Caco-2 (cell line): ENCODE measurements at places on chromosomes 5 and 9. TPM values are rescaled to one million over a fixed set of nuclear protein-coding genes. Genes with fewer than 3 reads are reported as not detected.

Gene PCDHA11
- not detected in 2 replicates for total RNA-seq

Gene SURF2
- total RNA-seq = 32.3 and 34.4 TPM in 2 replicates

Gene RNF208
- total RNA-seq = 6.3 and 6.5 TPM in 2 replicates

Gene C5orf63
- 7.6 and 10.5 TPM in 2 replicates for total RNA-seq

Gene CCDC192
- not detected in 2 replicates for total RNA-seq

Gene SPAG8
- total RNA-seq = 0.19 and 0.29 TPM in 2 replicates

Gene NTNG2
- not detected in 2 replicates for total RNA-seq

Gene PCDHA9
- not detected in 2 replicates for total RNA-seq

Gene SPACA9
- 0.64 and 0.74 TPM in 2 replicates for total RNA-seq

Gene HK3
- 0.29 and 0.97 TPM in 2 replicates for total RNA-seq

Gene LRRC19
- total RNA-seq = not detected in 2 replicates

Gene TMEM171
- 0.86 and 1.2 TPM in 2 replicates for total RNA-seq

Gene GGTA1
- total RNA-seq = not detected in 2 replicates

Gene OR1J2
- not detected in 2 replicates for total RNA-seq

Gene PHF19
- total RNA-seq = 75.9 and 76.3 TPM in 2 replicates

Gene PCDHB1
- total RNA-seq = not detected in 2 replicates

Gene PCDHB3
- total RNA-seq = not detected in 2 replicates

Gene GPR150
- total RNA-seq = 0.21 and 0.27 TPM in 2 replicates

Gene C9orf50
- not detected in 2 replicates for total RNA-seq

Gene DENND4C
- total RNA-seq = 40.1 and 46.9 TPM in 2 replicates

Gene CRHBP
- total RNA-seq = not detected in 2 replicates

Gene GRAMD2B
- total RNA-seq = 3.0 TPM in 2 replicates

Gene DIAPH1
- 161 and 167 TPM in 2 replicates for total RNA-seq

Gene SLC6A19
- 0.29 and 0.32 TPM in 2 replicates for total RNA-seq

Gene TMOD1
- 1.00 and 1.1 TPM in 2 replicates for total RNA-seq

Gene APBB3
- total RNA-seq = 23.4 and 25.1 TPM in 2 replicates

Gene PCDHA1
- total RNA-seq = 0.07 TPM in 1 of 2 replicates, not detected in the other

Gene DOLK
- total RNA-seq = 25.9 and 27.2 TPM in 2 replicates

Gene ADGRD2
- total RNA-seq = not detected in 2 replicates
